ENCODE measurements at places on chromosomes 3 and 15. TPM values are rescaled to one million over a fixed set of nuclear protein-coding genes. Genes with fewer than 3 reads are reported as not detected.

Gene ENTPD3
- not detected for total RNA-seq

Gene ARRDC4
- 1.3 TPM for total RNA-seq

DNA sequence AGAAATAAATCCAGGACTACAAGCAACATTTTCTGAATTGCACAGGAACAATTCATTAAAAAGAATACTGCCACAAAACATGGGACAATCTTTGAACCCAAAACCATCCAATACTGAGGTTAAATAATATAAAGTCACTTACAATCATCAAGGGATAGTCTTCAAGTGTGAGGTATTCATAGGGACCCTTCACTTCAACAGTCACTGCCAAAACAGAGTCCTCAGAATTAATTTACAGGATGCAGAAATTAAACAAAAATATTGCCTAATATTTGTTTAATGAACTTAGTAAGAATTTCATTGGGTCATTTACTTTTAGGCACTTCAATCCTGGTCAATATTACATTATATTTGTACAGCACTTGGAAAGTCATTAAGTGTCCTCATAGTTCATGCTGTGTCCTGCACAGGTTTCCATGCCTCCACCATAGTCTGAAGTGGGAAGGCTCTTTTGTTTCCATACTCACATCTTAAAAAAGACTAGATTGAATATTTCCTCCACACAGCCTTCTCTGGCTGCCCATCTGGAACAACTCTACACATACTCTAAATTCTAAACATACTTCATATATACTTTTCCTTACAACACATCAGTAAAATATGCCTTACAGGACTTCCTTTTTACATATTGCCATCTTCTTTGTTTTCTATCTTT lies 31.6 kb upstream of the VPS39 start:
- no peak for DNase-seq

DNA sequence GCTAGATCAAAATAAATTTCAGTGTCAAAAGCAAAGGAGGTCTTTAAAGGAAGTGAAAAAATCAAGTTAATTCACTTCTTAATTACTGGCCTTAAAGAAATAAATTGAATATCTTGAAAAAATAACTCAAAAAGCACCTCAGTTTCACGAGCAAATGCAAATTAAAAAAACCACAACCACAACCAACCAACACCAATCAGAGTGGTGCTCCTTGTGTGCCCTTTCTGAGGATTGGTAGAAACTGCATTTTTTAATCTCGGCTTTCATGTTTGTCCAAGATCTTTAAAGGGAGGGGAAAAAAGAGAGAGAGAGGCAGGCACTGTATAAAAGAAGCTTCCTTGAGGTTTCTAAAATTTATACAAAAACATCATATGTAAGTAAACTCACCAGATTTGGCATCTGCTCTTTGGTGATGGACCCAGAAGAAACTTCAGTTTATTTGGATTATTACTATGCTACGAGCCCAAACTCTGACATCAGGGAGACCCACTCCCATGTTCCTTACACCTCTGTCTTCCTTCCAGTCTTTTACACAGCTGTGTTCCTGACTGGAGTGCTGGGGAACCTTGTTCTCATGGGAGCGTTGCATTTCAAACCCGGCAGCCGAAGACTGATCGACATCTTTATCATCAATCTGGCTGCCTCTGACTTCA lies at the start of gene GPR15:
Gene GPR15, plus strand, starts transcription at position 357 of the 653 bp plus-strand sequence. Its CDS starts 56 bp downstream, at position 413.
- DNase-seq: no peak

Gene OIP5
- total RNA-seq: 5.3 TPM

Gene IL5RA
- not detected for total RNA-seq

- DNase-seq: no peak
Observed at GRCh38 chr15:59111251-59111650, 6.3 kb downstream of the CCNB2 start.

Measured in naive thymus-derived CD8-positive, alpha-beta T cell (primary cell).